ENCODE measurements at places on chromosomes 5 and 9.

DNA sequence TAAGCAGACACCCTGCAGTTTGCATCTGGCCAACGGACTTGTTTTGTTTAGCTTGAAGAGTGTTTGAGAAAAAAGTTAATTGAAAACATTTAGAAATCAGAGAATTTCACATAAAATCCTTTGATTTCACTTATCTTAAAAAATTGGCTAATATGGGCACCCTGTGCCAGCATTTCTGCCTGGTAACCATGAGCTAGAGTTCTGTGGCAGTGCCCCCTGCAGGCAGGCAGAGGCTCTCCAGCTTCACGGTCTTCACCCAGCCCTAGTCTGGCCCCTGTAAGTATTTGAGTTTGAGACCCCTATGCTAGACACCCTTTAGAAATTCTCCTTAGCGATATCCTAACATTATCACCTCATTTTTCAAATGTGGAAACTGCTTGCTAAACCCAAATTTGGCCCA, 18.8 kb upstream of the FANCC start:
- DNase-seq: no peak

DNA sequence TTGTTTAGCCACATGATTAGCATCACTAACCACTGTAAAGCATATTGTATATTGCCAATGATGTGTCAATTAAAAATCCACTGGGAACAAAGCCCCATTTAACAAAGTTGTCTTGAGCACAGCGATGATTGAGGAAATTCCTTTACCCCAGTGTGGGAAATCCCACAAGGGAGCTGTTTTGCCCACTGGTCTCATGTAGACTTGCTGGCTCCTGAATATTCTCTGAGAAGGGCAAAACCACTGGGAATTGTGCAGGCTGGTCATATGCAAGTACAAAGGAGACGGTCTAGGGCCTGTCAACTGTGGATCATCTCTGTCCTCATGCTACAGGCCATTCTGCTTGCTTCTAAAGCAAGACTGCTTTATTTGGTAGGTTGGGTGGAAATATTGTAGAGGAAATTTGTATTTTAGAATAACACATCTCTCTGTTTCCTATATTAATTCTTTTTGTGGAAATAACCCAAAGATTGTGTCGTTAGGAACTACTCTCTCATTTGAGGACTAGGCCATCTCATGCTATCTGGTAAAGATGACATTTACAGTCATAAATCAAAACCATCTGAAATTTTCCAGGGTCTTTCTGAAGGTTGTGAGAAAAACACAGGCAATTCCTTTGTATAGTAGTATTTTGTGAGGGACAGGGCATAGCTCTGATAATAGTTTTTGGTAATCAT, 60.2 kb downstream of the PARP8 start:
- DNase-seq: no peak

DNA sequence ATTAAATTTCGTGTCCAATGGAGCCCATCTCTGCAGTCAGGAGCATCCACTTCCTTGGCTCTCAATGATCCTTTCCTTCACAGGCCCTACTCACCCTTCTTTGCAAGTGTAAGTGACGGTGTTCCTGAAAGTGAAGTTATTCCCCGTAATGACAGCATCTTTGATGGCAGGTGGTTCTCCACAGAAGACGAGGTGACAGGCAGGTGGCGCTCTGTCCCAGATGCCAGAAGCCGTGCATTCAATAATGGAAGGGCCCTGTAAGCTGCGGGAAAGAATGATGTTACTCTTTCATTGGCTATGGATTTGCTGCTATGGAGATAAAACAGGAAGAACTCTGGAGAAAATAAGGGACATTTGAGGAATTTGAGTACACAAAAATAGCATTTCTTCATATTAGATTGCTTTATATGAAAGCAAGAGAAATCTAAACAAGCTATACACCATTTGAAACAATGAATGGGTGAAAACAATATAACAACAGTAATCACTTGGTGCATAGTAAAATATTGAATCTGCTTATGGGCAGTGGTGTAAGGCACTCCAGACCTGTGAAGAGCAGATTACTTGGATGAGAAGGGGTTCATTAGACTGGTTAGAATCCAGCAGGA, 89.9 kb upstream of the TXNDC8 start:
- DNase-seq: peak; percentile 72

DNA sequence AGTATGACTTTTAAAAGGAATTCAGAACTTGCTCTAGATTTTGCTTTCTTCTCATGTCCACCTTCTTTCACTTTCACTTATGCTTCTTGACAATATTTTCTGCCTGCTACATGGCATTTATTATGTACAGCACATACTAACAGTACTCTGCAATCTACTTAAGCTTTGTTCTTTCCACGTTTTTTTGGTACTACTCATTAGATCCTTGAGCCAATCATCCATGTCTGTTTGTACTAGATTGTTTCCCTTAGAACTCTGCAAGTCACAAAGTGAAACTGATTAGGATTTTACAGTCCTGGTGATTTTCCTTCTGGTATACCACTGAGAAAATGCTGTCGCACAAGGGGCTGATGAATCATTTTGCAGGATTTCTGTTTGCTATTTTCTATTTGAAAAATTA, 78.3 kb downstream of the PARP8 start:
- no peak for DNase-seq

DNA sequence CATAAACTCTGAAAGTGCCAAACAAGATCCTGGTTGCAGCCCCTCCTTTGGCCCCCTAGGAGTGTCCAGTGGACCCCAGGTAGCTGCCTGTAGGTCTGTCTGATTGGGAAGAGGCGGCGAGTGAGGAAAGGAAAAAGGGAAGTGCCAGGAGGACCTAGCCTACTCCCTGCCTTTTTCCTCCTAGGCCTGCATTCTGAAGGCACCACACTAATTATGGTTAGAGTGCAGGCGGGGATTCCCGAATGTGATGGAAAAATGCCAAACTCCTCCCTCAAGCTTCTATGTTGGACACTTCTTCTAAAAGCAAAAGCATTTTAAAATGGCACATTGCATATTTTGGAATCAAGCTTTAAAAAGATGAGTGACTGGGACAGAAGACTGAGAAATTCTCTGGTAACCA, 83.2 kb upstream of the SMIM15 start:
- no peak for DNase-seq
